ENCODE measurements at places on chromosomes 6 and 20.
A peak's percentile ranks its signal among the peaks of the same experiment; 100 is the strongest.

- peak; percentile 68 for DNase-seq
Measured at GRCh38 chr6:36984581-36985416, 1.2 kb downstream of the MTCH1 start.

- no peak for DNase-seq
Measured at GRCh38 chr20:47785311-47785853, at the start of gene SULF2. Gene SULF2, minus strand, starts transcription at chr20:47785481. Its CDS starts 28,118 bp downstream, at chr20:47757363.

DNA sequence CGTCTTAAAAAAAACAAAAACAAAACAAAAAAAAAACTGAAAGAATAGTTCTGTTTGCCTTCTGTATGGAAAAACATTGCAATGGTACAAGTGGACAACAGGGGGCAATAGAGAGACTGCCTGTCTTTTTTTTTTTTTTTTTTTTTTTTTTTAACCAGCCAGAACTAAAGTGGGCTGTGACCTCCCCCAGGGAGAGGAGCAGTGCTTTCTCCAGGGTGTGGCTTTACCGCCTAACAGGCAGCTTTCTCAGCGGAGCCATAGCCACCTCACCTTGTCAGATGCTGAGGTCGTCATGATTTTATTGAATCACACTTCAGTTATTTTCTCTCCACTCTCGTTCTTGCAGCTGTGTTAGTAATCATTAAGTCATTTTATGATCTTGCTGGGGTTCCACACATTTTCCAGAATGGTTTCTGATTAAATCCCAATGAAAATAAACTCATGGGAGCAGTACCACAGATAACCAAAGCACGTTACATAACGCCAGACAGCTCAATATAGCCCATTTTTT, 78.4 kb downstream of the GMPR start:
- DNase-seq = peak; percentile 45

DNA sequence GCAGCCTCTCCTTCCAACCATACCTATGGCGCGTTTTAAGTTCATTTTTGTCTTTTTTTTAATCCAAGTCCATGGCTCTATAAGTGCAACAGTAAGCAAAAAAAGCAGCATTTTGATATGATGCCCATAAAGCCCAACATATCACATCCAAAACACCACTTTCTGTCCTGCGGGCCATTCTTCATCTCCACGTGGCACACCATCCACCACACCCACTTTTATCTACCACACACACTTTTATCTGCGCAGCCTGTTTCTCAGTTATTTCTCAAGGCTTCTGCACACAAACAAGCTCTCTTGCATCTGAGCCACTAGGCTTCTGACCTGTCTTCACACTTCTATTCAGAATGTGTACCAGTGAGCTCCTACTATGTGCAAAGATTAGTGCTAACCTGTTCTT, 5.3 kb downstream of the GCLC start:
- no peak for DNase-seq

GRCh38 chr6:52596371-52597028, 19.6 kb upstream of the TRAM2 start:
- DNase-seq = peak; percentile 82

GRCh38 chr20:31713312-31714273, 9.1 kb downstream of the BCL2L1 start:
- DNase-seq = peak; percentile 95

DNA sequence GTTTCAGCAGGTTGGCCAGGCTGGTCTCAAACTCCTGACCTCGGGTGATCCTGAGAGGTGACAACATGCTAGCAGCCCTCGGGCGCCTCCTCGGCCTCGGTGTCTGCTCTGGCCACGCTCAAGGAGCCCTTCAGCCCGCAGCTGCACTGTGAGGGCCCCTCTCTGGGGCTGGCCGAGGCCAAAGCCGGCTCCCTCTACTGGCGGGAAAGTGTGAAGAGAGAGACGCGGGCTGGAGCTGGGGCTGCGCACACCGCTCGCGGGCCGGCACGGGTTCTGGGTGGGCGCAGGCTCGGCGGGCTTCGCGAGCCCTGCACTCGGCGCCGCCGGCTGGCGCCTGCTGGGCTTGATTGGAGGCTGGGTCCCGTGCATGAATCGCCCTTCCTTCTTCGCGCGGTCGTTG, 80.8 kb upstream of the RBM24 start:
- no peak for DNase-seq

GRCh38 chr6:26241033-26241895, 123.7 kb upstream of the BTN3A2 start:
- DNase-seq = peak; percentile 73

DNA sequence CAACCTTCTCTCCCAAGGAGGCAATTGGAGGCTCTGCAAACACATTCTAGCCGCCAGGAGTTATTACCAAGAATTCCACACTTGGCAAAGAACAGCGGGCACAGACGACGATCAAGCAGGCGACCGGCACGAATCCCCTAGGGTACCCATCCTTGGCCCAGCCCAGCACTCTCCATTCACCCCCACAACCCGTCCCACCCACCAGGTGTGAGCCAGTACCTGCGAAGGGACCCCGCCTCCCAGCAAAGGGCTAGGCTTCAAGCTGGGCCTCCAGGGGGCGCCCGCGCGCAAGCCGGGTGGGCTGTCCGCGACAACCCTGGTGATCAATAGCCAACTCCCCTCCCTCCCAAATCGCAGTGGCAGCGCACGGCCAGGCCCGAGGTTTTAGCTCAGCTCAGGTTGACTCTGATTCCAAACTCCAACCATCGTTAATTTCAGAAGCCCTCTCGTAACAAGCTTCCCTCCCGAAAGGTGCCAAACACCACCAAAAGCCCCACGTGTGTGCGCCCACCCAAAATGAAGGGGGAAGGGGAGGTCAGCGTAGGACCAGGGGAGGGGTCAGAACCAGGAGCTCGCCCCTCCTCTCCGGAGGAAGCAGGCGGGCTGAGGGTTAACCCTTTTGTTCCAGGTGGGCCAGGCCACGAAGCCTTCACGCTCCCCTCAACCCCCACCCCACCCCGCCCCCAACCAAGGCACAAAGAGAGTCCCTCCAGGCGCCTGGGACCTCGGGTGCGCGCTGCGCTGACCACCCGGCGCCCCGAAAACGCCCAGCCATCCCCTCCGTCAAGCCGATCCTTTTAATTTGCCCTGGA, 2.1 kb downstream of the SALL4 start:
- peak; percentile 15 for DNase-seq

DNA sequence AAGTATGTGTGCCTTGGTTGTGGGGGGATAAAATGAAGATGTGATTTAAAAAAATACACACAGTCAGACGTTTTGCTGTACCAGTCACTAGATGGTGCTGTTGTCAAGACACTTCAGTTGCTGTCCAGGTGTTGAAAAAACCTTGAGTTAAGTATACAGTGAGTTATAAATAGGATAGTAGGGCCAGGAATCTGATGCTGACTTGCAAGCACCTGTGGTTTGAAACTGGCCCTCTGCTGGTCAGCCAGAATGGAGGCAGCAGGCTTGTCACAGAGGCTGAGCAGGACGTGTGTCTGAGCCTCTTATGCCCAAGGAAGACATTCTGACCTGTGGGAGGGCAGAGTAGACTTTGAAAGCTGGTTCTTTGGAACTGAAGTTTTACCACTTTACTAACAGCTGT, 27.8 kb downstream of the RNF8 start:
- DNase-seq = peak; percentile 51

DNA sequence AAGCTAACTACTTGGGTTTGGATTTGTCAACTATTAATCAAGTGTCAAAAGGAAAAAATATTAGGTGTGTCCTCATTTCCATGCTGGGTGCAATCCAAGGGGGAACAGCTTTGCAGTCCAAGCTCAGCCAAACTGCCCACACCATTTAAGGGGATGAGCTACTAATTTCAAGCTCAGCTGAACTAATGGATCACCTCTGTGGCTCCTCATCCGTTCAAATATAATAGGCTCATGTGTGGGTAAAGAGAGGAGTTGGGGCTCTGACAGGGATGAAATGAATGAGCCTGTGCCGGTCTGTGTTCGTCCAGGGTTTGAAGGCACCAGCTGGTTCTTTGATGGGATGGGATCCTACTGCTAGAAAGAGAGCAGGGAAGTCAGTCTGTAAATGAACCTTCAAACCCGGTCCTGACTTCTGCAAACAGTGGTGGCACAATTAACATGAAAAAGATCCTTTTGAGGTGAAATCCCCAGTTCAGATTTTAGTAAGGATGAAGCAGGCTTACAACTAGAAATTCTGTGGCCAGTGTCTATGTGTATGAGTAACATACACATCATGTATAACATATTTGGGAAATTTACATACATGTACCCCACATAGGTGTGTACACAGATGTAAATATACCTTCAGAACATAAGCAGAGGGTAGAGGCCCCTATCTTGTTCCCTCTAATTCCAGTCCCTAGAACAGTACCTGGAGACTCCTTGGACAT, 41.9 kb downstream of the TTI1 start:
- DNase-seq = no peak

DNA sequence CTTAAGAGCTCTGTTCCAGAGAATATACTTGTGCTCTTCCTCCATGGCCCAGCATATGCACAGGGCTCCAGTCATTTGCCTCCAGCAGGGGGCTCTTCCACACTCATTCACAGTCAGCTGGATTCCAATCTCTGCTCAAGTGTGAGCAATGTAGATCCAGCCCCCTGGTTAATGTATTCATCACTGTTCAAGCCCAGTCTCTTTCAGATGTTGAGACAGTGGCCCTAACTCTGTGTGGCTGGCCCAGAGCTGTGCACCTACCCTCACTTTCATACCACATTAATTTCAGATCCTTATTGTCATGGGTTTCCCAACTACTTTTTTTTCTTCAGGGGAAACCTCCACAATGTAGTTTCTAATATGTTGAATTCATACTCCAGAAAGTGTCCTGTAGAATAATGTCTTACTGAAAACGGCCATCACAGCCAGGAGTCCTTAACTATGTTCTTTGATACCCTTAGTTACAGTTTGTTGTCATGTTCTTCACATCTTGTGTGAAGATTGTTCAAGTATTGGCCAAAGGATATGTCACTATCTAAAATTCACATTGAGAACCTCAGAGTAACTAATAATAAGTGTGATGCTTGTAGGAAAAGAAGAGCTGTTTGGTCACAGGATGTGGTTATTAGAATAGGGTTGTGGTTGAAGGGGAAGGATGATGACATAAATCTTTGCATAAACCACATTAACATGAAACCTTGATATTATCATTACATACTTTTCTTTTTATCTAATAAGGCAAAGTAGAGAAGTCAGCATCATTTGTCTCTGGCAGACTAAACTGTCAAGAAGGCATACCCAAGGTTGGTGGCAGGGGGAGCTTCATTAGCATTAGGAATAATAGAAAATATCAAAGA, 14.4 kb upstream of the HLA-DQA1 start:
- peak; percentile 22 for DNase-seq

- no peak for DNase-seq
Measured at GRCh38 chr20:19492687-19493336, 265.2 kb upstream of the RIN2 start.

DNA sequence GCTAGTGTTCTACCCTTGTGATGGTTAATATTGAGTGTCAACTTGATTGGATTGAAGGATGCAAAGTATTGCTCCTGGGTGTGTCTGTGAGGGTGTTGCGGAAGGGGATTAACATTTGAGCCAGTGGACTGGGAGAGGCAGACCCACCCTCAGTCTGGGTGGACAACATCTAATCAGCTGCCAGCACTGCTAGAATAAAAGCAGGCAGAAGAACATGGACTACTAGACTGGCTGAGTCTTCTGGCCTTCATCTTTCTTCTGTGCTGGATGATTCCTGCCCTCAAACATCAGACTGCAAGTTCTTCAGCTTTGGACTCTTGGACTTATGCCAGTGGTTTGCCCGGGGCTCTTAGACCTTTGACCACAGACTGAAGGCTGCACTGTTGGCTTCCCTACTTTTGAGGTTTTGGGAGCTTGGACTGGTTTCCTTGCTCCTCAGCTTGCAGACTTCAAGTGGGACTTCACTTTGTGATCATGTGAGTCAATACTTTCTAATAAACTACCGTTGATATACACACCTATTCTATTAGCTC, 50.1 kb downstream of the SDHAF4 start:
- DNase-seq = no peak

GRCh38 chr20:6635034-6635736, 132.3 kb upstream of the BMP2 start:
- peak; percentile 50 for DNase-seq

DNA sequence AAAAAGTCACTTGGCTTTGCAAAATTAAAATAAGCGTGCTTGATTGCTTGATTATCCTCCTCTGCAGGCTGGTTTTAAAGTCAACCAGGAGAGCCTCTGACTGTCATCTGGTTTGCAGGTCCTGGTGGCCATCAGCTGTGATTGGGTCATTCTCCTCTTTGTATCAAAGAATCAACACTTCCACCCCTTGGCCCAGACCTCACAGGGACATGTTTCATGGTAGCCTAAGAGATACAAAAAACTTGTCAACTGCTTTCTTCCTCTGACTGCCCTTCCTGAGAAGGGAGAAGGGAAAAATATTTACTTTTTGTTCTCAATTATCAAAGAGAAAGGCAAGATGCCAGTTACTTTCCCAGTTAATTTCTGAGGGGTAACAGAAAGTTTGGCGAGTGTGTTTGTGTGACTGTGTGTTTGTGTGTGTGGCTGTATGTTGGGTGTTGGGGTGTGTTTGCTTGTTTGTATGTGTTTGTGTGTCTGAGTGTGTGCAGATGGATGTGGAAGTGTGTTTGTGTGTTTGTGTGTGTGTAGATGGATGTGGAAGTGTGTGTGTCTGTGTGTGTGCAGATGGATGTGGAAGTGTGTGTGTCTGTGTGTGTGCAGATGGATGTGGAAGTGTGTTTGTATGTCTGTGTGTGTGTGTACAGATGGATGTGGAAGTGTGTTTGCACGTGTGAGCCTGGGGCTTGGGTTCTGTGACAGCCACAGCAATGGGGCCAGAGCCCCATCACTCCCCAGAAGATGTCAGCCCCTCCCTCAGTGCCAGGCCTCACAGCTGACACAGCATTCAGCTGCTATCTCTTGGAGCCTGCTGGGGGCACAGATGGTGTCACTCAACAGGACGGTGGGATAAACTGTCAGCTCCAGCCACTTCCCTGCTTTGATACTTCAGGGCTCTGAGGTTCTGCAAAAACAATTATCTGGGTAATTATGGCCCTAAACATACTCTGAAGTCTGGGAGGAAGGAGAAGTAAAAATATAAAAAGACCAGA, 98.6 kb upstream of the RNF24 start:
- no peak for DNase-seq

GRCh38 chr20:34363062-34363464, at the start of gene ITCH:
Gene ITCH, plus strand, starts transcription at chr20:34363273. Its CDS starts 30,539 bp downstream, at chr20:34393812.
- peak; percentile 94 for DNase-seq

- no peak for DNase-seq
Measured at GRCh38 chr6:20791074-20791473, 256.8 kb downstream of the CDKAL1 start.

DNA sequence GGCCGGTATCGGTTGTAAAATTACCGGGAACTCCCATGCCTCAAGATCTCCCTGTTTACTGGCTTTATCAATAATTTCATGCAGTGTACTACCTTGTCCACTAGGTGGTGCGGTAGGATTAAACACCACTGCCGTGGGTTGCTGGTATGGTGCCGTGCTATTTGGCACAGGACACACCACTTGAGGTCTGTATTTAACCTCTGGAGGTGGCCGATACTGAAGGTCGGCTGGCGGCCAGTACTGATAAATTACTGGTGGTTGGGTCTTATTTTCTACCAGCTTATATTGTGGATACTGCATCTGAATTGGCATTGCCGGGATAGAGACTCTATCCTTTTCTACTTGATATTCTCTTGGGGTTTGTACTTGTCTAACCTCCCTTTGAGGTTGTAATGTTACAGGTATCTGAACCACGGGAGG, 14.3 kb upstream of the PTCRA start:
- peak; percentile 78 for DNase-seq

All from AG10803 (cell line).